ENCODE measurements at places on chromosomes 1 and 21.

DNA sequence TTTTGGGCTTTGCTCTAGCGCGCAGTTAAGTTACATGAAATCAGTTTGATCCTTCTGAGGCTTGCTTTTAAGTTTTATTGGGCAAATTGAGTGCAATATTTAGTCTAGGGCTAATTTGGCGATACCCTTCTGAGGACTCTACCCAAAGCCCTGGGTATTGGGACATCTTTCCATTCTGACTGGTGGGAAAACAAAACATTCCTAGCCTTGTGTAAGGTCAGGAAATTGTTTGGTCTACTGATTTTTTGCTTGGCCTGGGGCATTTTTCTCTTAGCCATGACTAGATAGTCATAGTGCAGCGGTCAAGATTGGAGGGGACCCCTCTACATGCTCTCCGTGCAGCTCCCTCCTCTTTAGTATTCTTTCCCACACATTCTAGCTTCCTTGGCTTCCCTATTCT, 189.6 kb upstream of the PTGFR start:
- DNase-seq = no peak

- DNase-seq = no peak
Measured at GRCh38 chr1:59136541-59137275, 160.2 kb upstream of the FGGY start.

GRCh38 chr1:235423214-235423652, 56.0 kb downstream of the TBCE start:
- DNase-seq = no peak

GRCh38 chr1:191709215-191709614, 449.0 kb upstream of the RGS18 start:
- no peak for DNase-seq

- no peak for DNase-seq
Measured at GRCh38 chr1:93735722-93736121, 54.1 kb upstream of the BCAR3 start.

- DNase-seq = peak; percentile 28
Measured at GRCh38 chr21:33478935-33479678, 667 bp downstream of the TMEM50B start.

GRCh38 chr1:230916587-230917283, 48.4 kb upstream of the C1orf198 start:
- DNase-seq = no peak

- DNase-seq = no peak
Measured at GRCh38 chr1:110215621-110216515, 5.8 kb downstream of the KCNC4 start.

DNA sequence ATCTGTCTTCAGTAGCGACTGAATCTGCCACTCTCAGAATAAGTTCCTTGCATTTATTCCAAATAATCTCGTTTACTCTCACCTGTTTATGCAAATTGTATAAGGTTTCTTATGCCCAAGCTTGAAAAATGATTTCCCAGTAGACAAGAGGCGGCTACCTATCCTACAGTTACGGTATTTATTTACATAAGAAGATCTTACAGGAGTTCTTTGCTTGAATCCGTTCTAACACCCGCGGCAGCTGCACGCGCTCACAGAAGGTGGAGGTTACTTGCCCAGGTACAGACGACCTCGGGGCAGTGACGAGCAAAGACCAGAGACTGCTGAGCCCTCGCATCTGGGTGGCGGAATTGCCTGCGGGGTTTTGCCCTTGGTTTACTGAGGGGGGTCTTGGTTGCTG, 79.9 kb downstream of the SKI start:
- DNase-seq = no peak

- DNase-seq = no peak
Measured at GRCh38 chr1:150194381-150195031, 41.4 kb downstream of the ANP32E start.

DNA sequence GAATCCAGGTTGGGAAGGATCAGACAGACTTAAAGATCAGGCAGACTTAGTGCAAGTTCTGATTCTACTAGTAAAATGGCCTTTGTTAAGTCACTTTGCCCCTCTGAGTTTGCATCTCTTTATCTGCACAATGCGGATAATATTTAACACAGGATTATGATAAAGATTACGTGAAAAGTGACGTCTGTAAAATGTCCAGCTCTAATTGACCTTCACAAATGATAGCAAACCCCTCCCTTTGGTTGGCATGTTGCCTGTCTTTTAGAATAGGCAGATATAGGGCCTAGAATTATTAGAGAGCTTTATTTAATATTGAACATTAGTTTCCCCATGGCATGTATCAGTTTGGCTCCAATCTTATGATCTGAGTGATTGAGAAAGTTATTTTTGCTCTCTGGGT, 55.4 kb downstream of the C1orf21 start:
- no peak for DNase-seq

DNA sequence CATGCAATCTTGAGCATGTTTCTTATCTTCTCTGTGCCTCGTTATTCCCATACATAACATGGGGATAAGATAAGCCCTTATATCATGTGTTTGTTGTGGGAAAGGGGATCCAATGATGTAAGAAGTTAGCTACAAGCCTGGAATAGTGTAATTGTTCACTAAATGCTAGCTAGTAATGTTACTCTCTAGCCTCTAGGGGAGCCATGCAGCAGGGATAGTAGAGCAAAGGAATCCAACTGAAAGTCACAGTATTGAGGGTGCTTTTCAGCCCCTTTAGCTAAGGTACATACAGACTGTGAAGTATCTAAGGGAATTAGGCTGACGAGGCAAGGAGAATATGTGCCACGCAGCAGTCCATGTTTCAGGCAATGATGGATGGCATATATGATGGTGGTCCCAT, 46.9 kb downstream of the IL23R start:
- DNase-seq = no peak

DNA sequence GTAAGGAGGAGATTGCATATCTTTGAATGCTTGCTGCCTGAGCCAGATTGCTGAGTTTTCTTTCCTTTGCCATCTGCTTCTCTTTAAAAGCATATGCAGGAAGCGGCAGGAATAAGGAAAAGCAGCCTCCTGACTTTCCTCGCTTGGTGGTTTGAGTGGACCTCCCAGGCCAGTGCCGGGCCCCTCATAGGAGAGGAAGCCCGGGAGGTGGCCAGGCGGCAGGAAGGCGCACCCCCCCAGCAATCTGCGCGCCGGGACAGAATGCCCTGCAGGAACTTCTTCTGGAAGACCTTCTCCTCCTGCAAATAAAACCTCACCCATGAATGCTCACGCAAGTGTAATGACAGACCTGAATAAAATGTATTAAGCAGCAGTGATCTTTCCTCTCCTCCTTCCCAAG, 1.5 kb downstream of the CORT start:
- DNase-seq = no peak

DNA sequence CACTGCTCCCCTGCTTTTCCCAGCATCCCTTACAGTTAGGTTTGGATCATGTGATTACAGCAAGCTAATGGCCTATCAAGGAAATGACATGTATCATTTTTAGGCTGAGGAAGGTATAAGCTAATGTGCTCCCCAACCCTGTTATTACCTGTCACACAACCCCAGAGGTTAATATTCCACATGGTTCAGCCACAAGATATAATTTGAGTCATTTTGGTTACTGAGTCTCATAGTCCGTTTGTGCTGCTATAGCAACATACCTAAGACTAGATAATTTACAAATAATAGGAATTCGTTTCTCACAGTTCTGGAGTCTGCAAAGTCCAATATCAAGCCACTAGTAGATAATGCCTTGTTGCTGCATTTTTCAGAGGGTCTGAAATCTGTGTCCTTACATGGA, 29.1 kb upstream of the SLC16A1 start:
- DNase-seq = no peak

DNA sequence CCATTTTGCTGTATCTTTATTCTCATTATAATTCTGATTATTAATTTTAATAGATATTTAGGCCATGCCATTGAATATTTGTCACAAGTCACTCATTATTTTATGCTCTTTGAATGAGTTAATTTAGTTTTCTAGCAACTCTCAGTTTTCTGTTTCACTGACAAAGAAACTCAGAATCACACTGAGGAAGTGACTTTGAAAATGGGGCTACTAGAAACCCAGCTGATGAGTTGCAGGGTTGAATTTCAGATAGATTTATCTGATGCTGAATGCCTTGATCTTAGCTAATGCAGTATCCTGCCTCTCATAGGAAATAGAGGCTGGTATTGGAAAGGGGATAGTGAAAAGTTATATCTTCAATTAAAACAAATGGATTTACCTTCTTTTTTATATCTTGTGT, 67.4 kb upstream of the PLA2G4A start:
- DNase-seq = no peak

DNA sequence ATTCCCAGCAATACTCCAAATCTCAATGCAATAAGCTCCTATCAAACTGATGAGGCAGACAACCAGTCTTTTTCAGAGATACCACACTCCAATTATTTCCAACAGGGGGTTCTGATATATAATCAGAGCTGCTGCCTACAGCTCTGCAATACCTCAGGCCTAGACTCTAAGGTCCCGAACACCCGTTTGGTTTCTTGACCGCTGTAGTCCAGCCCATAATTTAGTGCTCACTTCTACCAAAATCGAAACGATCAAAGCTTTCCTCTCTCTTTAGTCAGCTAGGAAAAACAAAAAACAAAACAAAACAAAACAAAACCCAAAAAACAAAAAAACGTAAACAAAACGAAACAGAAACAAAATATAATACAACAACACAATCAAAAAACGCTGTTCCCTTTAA, 453.0 kb downstream of the NEGR1 start:
- DNase-seq = no peak

DNA sequence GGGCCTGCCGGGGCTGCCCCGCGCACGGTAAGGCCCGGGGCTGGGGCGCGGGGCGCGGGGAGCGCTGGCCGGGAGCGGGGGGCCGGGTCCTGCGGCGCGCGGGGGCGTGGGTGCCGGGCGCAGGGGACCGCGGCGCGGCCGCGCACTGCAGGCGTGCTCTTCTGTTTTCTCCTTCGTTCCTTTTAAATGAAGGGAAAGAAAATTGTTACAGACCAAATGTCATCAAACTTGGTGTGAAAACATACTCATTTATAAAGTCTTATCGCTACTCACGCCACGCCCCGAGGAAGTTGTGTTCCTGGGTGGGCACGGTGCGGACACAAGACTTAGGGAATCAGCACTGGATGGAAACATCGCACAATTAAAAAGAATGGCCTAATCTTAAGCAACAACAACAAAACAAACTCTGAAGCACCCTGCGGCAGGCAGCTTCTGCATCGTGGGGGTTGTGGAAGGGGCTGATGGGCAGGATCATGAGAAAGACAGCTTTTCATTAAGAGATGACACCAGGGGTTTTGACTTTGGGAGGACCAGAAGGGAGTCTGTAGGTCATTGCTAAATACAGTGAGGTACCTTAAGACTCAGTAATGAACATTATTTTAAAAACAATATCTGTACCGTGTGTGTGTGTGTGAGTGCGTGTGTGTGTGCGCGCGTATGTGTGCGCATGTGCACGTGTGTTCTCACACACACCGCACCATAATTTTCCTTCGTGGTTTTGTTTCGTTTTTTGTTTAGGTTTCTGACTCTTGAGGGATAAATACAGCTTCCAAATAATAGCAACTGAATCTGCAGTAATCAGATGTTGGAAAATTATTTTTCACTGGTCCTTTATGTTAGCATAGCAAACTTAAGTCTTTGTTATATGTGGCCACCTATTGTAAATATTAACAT, 548 bp downstream of the B3GALT5 start:
- no peak for DNase-seq

GRCh38 chr1:75126611-75127101, 7.5 kb upstream of the LHX8 start:
- no peak for DNase-seq

- no peak for DNase-seq
Measured at GRCh38 chr1:109198043-109198695, 15.5 kb upstream of the SARS1 start.

- DNase-seq = no peak
Measured at GRCh38 chr1:22341791-22342605, 109.7 kb upstream of the ZBTB40 start.

DNA sequence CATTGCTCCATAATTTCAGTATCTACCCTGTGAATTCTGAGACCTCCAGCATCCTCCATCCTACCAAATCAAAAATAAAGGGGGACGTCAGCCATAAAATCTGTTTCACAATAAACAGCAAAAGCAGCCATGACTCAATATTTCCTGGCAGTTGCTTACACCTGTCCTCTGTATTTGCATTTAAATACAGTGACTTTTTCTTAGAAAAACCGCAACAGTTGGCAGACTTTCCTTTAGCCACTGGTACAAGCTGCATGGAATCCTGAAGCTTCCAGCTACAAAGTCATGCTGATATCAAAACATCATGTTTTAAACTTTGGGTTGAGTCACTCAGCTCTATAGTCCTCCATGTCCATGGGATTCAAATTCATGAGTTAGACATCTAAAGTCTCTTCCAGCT, 278.0 kb upstream of the KAZN start:
- DNase-seq = no peak

GRCh38 chr1:85366391-85367170, 90.1 kb upstream of the BCL10 start:
- no peak for DNase-seq

- DNase-seq = no peak
Measured at GRCh38 chr1:41900603-41901444, 17.9 kb downstream of the HIVEP3 start.

- DNase-seq = no peak
Measured at GRCh38 chr21:27023186-27023585, 56.3 kb upstream of the ADAMTS5 start.

DNA sequence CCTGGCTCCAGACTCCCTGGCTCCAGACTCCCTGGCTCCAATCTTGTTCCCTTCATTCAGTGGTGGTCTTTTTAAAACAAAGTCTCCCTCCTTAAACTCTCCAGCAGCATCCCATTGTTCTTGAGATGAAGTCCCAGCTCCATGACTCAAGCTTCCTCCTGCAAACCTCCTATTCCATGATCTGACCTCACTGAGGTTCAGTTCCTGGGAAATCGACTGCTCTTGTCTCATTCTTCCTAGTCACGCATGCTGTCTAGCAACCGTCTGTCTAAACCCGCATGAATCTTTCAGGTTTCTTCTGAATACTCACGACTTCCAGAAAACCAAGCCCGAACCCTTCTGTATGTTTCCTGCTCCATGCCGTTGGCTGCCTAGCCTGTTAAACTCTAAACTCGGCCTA, 91.9 kb downstream of the RAVER2 start:
- DNase-seq = no peak

GRCh38 chr1:10459184-10459583, 9.4 kb downstream of the CORT start:
- no peak for DNase-seq

DNA sequence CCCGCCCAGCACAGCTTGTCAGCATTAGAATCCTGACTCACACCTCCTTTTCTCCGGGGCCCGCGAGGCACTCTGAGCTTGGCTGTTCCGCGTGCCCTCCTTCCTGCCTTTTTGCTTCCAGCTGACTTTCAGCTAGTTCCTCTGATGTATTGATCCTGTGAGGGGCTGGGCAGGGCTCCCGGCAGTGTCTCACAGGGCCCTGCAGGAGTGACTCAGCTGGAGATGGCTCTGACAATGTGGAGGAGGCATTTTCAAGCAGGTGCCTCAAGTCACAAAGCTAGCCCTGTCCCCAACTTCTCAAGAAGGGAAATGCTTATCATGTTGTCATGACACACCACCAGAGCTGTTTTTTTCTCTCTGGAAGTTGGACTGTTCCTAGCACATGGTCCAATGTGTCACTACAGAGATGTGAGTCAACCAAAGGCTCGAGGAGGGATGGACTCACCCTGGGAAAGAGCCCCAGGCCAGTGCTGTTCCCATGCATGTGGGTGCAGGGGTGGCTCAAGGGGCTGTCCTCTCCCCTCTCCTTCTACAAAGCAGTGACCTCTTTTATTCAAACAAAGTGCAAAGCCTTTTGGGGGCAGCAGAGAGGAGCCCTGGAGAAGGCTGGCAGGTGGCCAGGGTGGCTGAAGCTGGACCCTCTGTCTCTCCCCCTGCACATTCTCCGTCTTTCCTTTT, 30.6 kb downstream of the SYT6 start:
- no peak for DNase-seq

- no peak for DNase-seq
Measured at GRCh38 chr1:240338837-240339236, 247.2 kb downstream of the FMN2 start.

GRCh38 chr1:158353303-158354075, at the start of gene CD1E:
CD1E (plus strand) TSS chr1:158353894; CDS start chr1:158353989, 95 bp downstream.
- DNase-seq = no peak
